ENCODE measurements at places on chromosomes 2 and 18. TPM values are rescaled to one million over a fixed set of nuclear protein-coding genes. Genes with fewer than 3 reads are reported as not detected.

GRCh38 chr18:6370886-6371635 lies 43.6 kb downstream of the L3MBTL4 start:
- no peak for DNase-seq

Gene PCARE
- not detected for total RNA-seq

DNA sequence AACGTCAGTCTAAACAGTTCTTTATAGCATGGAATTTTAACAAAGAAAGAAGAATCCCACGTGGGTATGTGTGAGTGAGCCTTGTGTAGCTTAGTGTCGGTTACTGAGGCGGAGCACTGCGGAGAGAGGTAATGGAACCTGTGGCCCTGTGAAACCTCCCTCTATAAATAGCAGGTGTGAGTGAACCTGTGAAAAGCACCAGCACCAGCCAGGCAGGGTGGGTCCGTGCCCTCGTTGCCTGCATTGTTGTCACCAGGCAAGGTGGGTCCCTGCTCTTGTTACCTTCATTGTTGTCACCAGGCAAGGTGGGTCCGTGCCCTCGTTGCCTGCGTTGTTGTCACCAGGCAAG lies 4.7 kb downstream of the CTDP1 start:
- DNase-seq, result peak; percentile 27

Gene SLC35F6
- total RNA-seq, result 12.1 TPM

Gene COLEC12
- not detected for total RNA-seq

- DNase-seq, result no peak
These were observed 526.9 kb upstream of the HNMT start for GRCh38 chr2:137437386-137437785.

DNA sequence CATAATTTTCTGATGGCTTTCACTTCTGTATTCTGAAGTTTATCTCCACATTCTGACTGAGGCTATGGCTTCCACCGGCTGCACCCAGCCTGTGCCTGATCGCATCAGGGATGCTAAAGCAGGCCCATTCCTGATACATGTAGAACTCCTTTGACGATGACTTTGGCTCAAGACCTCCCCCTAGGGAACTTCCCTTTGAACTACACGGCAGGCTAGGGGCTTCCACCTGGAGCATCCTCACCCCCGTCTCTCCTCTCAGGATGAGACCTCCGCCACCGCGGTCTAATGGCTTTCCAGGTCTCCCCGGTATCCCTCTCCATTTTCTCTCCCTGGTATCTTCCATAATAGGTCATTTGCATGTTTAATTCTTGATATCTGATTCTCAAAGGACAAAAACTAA lies 214.9 kb upstream of the CHST9 start:
- DNase-seq, result no peak

DNA sequence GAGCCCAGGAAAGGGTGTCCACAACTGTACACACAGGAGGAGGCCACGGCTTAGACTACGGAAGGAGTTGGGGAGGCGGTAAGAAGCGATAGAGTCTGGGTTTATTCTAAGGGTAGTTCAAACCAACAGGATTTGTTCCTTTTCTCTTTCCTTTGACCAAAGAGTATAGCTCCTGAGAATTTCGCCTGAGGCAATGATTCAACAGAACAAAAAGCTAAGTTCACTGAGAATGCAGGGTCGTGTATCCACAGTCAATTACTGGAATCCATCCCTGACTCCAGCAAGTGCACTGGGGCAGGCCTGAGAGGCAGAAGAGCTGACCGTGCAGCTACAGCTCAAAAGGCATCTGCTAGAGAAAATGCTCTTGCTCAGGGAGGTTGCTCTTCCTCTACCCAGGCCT lies 140.9 kb downstream of the TFCP2L1 start:
- no peak for DNase-seq

Gene IL1RL1
- total RNA-seq, result 0.35 TPM

Gene TWIST2
- total RNA-seq, result not detected

- DNase-seq, result no peak
These were observed 67.4 kb downstream of the NAB1 start for GRCh38 chr2:190716176-190716807.

Gene B4GALT6
- 5.1 TPM for total RNA-seq

Gene UGT1A8
- total RNA-seq, result not detected

GRCh38 chr2:18077704-18078103 lies 199.2 kb downstream of the KCNS3 start:
- no peak for DNase-seq

- DNase-seq, result no peak
These were observed 163.8 kb downstream of the WDPCP start for GRCh38 chr2:63424329-63425078.

DNA sequence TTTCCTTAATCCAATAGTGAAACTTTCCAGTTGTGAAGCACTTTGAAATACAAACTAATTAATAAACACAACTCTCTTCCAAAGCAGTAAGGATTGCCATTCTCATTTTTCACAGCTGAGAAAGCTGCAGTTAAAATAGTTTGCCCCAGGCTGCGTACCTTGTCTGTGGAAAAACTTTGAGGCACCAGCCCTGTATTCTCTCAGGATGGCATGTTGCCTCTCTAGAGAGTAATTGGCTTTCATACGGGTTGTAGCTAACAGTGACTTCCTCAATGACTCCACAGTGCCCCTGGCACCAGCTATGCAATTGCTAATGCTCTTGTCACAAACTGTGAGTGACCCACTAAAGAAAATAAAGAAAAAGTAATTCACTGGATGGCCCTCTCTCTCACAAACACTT lies 345.7 kb downstream of the MTX2 start:
- DNase-seq, result no peak

Gene PTPN4
- total RNA-seq, result 29.0 TPM

DNA sequence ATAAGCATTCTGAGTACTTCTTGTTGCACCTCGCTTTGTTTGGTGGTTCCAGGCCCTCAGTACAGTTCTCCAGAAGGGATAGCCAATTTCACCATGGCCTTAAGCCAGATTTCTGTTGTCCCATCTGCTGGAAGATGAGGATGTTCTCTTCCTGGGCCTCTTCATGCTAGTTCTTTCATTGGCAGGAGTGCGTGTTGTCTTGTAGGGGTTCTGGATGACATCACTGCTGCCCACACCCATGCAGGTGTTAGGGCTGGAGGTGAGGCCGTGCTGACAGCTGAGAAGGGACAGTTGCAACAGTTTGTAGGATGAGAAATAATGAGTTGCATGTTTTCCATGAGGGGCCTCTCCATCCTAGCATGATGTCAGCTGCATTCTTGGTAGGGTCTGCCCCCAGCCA lies 142.9 kb downstream of the LDLRAD4 start:
- no peak for DNase-seq

Gene OBSL1
- 0.69 TPM for total RNA-seq

DNA sequence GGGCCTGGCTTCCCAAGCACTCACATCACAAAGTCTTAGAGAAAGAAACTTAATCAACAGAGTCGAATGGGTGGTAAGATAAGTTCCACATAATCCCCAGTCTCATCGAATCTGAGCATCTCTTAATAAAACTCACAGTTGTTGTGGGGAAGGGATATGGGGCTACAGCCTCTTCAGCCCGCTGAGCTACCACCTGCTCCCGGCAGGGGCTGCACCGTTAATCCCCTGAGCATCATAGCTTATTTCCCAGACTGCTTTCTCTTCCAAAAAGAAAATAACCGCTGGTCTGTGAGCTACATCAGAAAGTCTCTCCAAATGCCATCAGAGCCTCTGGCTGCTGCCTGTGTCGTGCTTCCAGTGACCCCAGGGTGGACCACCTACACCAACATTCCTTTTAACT lies 139.4 kb upstream of the CELF4 start:
- DNase-seq, result no peak

Gene CRYGD
- not detected for total RNA-seq

Gene SLC1A4
- total RNA-seq, result 21.2 TPM
